ENCODE measurements at places on chromosomes 6 and 20.
A peak's percentile ranks its signal among the peaks of the same experiment; 100 is the strongest.

GRCh38 chr6:47061309-47062300 is 19.5 kb upstream of the ADGRF1 start:
- ATAC-seq = peak; percentile 66

DNA sequence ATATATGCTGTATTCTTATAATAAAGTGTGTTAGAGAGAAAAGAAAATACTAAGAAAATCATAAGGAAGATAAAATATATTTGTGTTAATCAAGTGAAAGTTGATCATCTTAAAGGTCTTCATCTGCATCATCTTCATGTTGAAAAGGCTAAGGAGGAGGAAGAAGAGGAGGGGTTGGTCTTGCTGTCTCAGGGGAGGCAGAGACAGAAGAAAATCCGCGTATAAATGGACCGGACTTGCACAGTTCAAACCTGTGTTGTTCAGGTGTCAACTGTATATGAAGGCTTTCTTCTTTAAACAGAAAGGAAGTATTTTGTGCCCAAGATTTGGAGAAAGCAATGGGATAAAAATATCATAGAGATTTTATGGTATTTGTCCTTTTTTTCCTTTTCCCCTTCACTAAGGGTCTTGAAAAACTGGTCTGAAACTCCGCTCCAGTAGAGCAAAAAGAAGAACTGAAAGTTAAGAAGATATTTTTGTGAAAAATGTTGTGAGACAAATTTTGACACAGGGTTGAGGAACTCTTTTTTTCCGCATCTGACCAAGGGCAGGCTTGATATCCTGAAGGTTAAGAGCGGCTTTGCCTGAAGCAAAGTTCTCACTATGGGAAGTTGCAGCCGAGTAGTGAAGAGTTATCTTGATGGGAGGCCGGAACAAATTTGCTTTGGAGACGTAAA is 350.7 kb downstream of the LAMA2 start:
- no peak for ATAC-seq

DNA sequence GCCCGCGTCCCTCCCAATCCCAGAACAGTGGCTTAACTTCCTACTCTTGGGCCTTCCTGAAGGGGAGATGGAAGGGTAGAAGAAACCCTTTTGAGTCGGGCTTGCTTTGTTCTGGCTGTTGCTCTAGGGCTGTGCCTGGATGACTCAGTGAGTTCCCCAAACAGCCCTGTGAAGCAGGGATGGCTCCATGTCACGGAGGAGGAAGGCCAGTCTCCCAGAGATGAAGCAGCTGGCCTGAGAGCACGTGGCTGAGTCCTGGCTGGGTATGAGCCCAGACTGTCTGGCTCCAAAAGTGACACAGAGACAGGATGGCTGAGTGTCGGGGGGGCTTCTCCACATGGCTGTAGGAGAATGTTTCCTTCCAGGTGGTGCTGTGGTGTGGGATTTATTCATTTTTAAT is 4.6 kb downstream of the SYTL3 start:
- ATAC-seq = peak; percentile 77

DNA sequence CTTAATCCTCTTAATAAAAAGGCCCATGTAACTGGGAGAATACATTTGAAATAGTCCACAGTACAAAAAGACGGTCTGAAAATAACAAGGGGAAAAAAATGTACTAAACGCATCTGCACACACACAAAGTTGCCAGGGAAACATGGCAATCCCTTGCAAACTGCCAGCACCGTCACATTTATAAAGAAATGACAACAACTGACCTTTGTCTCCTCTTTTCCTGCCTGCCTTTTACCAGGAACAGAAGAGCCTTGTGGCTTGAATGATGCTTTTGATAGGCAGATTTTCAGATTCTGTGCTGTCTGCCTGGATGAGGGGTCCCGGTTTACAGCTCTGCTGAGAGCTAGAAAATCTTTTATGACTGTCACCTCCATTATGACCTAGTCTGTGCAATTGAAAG is 308.6 kb upstream of the ZFP64 start:
- peak; percentile 91 for ATAC-seq

GRCh38 chr20:9399322-9399721 is 115.1 kb upstream of the LAMP5 start:
- ATAC-seq = no peak

DNA sequence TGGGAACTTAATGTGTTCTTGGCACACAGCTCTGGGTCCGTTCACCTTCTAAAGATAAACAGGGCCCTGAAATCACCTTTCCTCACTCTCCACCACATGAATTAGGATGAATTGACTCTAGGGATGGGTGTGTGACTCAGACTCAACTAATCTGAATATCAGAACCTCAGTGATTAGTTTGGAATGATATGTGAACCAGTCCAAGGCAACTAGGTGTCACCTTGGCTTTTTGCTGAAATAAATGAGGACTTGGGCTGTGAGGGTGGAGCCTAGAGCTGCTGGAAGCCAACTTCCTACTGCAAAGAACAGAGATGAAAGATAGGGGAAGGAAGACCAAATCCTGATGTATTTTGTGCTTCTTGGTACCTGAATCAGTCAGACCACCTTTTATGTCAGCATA is 132.0 kb upstream of the RNF24 start:
- ATAC-seq = no peak

- ATAC-seq = no peak
Observed at GRCh38 chr6:101961357-101961756, 567.8 kb downstream of the GRIK2 start.

DNA sequence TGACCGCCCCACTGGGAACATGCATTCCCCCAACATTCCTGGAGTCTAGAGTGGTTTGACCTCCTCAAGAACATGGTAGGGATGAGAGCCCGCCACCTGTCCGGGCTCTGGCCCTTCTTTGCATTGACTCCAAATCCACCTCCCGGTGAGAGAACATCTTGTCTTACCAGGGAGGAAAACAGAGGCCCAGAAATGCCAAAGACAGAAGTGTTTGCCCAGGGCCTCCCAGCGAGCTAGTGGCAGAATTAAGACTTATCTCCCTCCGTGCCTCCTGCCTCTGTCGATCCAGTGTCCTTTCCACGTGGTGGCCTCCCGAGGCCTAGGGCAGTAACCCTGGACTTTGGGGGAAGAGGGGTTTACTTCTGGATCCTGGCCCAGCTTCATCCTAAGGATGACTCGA is 134.8 kb downstream of the JPH2 start:
- ATAC-seq = no peak

DNA sequence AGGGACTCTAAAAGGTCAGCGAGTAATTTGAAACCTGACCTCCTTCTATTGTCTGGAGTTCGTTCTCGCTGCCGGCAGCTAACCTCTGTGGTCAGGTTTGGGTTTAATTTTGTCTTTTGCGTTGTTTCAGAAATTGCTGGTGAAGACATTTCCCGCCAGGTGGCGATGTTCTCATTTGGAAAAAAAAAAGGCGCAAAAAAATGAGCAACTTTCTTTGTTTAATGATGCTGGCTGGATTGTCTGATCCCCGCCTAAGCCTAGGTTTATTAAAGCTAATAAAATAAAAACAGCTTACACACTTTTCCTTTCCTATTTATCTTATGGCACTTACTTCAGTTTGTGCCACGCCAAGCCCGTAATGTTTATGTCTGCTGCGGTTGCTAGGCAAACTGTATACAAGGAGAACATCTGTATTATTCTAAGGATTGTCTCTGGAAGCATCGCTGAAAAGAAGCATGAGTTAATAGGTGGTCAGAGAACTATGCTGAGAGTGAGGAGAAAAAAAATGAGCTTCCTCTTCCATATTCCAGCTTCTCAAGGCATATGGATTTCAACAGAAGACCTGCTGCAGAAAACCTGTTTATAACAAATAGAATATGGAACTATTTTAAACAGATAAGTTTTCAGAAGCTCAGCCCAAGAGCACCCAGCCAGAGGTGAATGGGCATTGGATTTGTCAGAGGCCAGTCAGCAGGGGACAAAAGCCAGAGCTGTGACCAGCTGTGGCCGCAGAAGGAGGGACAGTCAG is 205.7 kb downstream of the DOK5 start:
- ATAC-seq = no peak

DNA sequence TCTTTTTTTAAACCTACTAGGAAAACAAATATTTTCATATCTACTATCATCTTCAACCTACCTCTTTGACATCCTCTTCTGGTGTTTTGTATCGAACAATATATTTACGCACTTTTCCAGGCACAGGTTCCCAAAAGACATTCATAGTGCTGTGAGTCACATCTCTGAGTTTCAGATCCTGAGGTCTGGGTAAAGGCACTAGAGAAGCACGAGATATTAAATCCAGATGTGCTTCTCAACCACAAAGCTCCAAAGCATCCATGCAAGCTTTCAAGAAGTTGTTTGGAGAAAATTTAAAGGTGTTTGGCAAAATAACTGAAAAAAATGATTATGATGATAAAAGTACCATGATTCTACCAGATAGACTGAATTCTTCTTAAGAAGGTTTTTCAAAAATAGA is 62.7 kb downstream of the COL12A1 start:
- peak; percentile 34 for ATAC-seq

DNA sequence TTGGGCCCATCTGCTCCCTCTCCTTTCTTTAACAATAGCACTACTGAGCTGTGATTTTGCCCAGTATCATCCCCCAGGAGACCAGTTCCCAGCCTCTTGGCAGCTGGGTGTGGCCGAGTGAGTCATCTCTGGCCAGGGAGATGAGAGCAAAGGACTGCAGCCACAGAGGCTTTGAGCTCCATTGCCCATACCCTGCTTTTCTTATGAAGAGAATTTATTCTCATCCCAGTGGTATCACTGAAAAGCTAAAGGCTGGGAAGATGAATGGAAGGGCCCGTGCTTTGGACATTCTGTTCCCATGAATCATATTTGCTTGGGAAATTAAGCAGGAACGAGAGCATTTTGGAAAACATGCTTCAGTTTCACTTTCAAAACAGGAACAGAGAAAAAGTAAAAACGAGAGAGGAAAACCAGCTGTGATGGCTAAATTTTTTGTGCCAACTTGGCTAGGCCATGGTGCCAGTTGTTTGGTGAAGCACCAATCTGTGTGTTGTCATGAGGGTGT is 14.9 kb downstream of the CST3 start:
- ATAC-seq = peak; percentile 88

GRCh38 chr6:41894366-41895299 is 542 bp downstream of the USP49 start:
- peak; percentile 85 for ATAC-seq

DNA sequence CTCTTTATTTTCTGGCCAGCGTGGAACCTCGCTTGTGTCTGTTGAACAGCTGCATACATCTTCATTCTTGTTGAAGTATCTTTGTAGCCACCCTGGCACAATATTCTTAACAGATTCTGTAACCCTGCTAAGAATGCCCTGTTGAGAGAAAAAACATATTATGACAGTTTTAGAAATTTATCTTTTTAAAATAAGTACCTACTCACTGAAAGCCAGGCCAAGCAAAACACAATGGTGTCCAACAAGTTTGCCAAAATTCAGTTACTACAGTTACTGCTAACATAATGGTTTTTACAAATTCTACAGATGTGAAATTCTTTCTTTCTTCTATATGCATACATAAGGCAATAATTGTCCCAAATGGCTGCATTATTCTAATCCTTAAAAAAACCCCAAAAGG is 18.2 kb downstream of the NUP153 start:
- no peak for ATAC-seq

DNA sequence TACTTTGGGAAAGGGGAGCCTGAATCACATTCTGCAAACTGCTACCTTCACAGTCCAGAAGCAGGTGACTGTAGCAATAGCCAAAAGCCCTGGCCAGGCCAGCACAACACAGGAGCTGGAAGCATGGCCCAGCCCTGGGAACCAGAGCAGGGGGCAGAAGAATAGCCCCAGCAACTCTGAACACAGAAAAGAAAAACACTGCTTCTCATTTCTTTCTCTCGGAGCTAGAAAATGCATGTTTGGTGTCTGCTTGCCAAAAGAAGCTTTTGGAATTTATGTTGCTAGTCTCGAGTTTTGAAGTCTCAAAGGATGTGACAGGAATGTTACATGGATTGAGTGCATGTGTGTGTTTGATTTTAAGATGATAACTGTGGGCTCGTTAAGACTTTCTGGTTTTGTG is 79.8 kb upstream of the SCAF8 start:
- ATAC-seq = peak; percentile 25

- ATAC-seq = no peak
Observed at GRCh38 chr20:20358801-20359200, 9.1 kb upstream of the INSM1 start.

GRCh38 chr6:9405369-9405768 is 970.0 kb upstream of the SLC35B3 start:
- ATAC-seq = no peak

DNA sequence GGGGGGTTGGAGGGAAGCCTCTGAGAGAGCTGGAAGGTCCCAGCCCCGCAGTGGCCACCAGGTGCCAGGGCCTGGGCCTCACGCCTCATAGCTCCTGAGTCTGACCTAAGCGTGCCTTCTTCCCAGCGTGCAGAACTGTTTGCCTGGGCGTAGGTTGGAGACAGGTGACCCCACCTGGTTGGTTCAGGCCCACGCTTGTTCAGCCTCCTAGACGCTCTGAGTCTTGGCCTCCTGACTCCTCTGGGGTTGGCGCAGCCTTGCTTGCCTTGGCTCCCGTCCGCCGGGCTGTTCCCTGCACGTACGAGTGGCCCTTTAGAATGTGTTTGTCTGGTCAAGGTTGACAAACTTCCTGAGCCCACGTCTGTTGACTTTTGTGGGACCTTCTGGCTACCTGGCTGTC is 70.8 kb downstream of the EYA2 start:
- no peak for ATAC-seq

DNA sequence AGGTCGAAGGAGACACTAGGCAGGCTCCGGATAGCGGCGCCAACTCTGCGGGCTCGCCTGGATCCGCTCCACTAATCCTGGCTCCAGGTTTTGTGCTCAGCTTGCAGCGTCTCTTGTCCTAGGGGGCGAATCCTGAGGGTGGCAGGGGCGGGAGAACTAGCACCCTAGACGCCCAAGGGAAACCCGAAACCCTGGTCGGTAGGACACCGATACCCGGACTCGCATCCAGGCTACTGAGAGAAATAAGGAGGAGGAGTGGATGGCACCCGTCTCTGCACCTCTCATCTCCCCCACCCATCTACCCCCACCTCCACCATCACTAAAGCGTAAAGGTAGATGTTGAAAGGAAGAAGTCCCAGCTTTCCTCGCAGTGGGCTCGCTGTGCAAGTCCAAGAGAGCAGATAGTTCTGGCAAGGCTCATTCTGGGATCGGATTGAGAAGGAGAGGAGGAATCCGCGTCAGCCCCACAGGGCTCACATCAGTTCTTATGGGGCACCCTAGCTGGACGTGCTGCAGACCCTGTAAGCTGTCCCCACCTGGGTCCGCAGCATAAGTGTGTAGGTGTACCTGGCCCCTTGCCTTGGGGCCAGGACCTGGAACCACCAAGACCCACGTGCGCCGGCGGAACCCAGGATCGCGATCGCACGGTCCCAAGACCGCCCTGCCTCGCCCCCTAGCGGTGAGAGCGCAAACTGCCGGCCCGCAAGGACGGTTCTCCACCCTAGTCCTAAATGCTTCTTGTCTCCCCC is 6.9 kb downstream of the SLC32A1 start:
- ATAC-seq = peak; percentile 87

- ATAC-seq = no peak
Observed at GRCh38 chr6:90575267-90575666, 11.6 kb downstream of the MAP3K7 start.

DNA sequence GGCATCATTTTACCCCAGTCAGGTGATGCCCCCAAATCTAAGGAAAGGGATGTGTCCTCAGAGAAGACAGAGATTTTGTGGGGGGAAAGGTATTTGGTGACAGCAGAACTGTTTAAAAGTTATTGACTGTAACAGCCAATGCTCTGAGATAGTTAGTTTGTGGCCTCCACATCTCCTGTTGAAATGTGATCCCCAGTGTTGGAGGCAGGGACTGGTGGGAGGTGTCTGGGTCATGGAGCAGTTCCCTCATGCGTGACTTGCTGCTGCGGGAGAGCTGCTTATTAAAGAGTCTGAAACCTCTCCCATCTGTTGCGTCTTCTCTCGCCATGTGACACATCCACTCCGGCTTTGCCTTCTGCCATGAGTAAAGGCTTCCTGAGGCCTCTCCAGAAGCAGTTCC is 282.8 kb upstream of the FOXQ1 start:
- no peak for ATAC-seq

All from motor neuron (in vitro differentiated cells).